Hematopoietic multipotent progenitor cell (in vitro differentiated cells): ENCODE measurements at places on chromosomes 7 and 10.
A peak's percentile ranks its signal among the peaks of the same experiment; 100 is the strongest.

GRCh38 chr10:123284022-123284421 lies 129.8 kb downstream of the BUB3 start:
- no peak for DNase-seq

- DNase-seq, result no peak
These were observed 327.2 kb upstream of the BMPER start for GRCh38 chr7:33578166-33578565.

- DNase-seq, result no peak
These were observed 46.5 kb upstream of the MSMB start for GRCh38 chr10:46092524-46093081.

- DNase-seq, result no peak
These were observed 630.6 kb upstream of the PHF14 start for GRCh38 chr7:10343108-10343507.

DNA sequence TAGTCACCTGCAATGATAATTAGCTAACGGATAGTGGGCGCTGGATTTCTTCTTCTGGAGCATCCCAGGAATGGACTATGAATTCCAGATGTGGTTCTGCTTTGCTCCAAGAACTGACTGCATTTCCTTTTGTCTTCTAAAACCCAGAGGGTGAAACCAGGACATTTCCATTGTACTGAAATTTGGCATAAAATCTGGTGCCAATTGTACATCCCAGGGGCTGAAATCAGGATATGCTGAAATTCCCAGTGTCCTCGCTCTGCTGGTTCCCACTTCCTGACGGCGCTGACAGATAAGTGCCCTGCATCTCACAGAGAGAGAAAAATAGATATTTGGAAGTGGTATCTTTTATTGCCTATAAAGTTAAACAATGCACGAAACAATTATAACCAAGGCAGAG lies 31.9 kb downstream of the RBM20 start:
- DNase-seq, result no peak

DNA sequence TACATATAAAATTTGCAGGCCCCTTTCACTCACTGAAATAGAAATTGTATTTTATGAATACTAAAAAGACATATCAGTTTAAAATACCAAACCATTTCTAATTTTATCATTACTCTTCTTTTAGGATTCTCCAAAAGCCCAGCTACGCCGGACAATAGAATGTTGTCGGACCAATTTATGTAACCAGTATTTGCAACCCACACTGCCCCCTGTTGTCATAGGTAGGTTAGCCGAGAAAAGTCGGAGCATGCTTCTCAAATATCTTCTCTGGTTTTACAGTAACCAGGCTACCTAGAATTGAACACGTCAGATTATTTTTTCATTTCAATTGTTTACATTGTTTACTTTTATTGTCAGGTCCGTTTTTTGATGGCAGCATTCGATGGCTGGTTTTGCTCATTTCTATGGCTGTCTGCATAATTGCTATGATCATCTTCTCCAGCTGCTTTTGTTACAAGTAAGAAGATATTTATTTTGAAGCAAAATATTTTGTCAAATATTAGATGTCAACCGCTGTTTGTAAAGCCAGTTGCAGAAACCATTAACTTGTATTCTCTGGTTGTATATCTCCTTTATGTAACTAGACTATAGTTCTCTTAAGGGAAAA lies 57.6 kb downstream of the MMRN2 start:
- peak; percentile 37 for DNase-seq

GRCh38 chr7:17183630-17184328 lies 114.7 kb upstream of the AHR start:
- no peak for DNase-seq

- DNase-seq, result no peak
These were observed 14.9 kb upstream of the MXI1 start for GRCh38 chr10:110192552-110192951.

DNA sequence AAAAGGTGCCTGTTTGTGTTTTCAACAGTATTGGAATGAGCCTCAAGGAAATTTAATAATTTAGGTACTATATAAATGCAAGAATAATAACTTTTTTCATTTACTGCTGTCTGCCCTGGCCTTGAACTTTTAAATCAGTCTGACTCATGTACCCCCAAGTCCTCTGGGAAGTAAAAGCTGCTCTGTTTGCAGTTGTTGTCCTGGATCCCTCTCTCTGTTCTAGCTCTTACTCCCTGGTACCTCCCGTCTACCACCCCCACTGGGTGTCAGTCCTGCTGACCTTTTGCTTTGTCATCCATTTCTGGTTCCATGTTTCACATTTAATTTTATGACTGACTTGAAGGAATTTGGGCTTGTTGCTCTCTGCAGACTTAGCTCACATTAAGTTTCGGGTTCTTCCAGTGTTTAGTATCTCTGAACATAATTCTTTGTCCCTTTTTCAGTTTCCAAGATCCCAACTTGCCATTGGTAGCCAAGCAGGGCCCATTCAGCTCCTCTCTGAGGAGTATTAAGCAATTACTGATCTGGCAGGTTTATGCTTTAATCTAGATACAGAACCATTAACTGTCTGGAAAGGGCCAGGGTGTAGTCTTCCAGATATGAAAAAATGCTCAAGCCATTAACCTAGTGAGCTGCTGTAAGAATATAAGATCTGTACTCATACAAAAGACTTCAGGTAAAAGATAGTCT lies 208.7 kb upstream of the FAM3C start:
- no peak for DNase-seq

- no peak for DNase-seq
These were observed 294.6 kb downstream of the PTEN start for GRCh38 chr10:88157981-88158465.

GRCh38 chr10:84314275-84314674 lies 14.1 kb upstream of the CCSER2 start:
- DNase-seq, result peak; percentile 37

DNA sequence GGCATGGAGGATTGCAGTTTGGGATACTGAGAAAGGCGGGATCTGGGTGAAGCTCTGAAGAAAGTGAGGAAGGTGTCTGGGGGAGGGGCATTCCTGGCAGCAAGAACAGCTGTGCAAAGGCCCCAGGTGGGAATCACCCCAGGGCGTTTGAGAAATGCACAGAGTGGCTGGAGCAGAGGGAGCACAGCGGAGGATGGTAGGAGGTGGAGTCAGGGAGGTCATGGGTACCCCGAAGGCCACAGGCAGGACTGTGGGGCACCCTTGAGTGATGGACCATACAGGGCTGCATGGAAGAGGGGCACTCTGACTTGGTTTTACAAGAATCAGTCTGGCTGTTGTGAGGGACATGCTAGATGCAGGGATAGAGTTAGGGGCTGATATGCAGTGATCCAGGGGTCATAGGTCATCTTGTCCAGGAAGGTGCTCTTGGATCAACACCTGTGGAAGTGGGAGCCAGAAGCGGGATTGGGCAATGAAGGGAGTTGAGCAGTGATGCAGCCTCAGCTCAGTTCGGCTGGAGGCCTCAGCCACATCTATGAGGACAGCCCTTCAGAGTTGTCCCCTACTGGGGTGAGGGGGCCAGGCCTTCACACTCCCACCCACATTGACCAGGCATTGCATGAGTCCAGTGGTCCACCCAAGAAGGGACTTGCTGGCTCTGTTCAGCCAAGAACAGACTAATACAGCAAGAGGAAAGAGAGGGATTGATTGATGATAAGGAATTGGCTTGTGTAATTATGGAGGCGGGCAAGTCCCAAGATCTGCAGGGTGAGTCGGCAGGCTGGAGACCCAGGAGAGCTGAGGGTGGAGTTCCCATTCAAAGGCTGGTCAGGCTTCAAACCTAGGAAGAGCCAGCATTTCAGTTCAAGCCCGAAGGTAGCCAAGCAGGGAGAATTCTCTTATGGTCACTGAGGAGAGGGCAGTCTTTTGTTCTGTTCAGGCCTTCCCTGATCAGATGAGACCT lies 48.7 kb downstream of the TSPAN15 start:
- DNase-seq, result no peak

GRCh38 chr10:35353395-35353794 lies 17.1 kb downstream of the CCNY start:
- DNase-seq, result no peak

DNA sequence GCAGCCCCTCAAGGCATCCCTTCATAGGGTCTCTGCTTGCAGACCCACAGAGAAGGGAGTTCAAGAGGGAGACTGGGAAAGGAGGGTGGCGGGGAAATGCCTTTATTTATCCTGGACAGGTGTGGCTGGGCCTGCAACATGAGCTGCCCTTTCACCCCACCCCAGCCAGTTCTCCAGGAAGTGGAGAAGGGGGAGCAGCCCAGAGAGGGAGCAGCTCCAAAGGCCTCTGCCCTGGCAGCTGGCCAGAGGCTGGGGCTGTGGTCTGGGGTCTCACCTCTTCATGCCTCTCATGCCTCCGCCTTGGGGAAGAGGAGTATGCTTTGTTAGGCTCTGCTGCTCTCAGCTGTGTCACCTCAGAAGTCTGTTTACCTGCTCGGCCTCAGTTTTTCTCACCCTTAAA lies 3.1 kb downstream of the LDB3 start:
- no peak for DNase-seq

GRCh38 chr7:148286150-148286549 lies 304.4 kb upstream of the C7orf33 start:
- DNase-seq, result no peak

- DNase-seq, result no peak
These were observed 461.4 kb upstream of the POT1 start for GRCh38 chr7:125390981-125391380.

DNA sequence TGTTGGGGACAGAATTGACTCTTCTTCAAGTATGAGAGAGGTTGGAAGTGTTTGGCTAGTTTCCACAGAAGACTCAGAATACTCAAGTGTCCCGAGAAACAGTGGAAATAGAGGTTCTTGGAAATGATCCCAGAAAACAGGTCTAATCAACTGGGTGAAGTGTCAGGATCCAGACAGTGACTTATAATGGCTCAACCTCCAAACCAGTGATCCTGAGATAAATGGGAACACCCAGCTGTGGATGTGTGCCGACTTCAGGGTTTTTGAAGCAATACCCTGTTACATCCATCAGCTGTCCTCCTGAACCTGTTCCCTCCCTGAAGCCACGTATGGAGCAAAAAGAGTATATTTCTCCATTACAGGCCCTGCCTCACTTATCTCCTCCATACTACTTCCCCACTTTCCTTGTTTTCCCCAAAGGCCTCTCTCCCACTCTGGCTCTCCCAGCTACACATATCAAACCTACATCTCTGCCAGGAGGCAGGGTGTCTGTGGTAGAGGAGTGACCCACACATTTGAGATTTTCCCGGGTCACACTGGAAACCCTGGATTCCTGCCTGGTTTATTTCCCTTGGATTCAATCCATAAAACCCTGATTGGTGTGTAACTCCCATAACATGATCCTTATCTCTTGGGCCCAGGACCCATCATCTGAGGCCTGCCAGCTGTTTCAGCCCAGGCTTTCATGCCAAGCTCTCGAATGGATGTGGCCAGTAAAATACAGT lies 17.6 kb upstream of the ELOVL3 start:
- DNase-seq, result no peak

GRCh38 chr10:116030576-116030975 lies 242.4 kb downstream of the GFRA1 start:
- no peak for DNase-seq

DNA sequence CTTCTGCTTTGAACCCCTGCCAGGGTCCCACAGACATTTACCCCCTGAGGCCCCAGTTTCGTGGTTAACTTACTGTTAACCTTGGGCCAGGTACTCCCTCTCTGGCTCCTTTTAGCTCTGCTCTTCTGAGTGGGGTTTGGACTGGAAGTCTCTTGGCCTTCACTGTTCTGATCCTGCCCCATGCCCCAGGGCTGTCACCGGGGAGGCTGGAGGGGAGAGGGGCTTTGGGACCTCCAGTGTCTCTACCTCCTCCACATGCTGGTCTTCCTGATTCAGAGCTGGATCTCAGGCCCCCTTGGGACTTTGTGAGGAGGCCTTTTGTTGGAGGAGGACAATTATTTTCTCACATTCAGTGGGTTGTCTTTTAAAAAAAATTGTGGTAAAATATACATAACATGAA lies 12.7 kb upstream of the PALD1 start:
- no peak for DNase-seq

DNA sequence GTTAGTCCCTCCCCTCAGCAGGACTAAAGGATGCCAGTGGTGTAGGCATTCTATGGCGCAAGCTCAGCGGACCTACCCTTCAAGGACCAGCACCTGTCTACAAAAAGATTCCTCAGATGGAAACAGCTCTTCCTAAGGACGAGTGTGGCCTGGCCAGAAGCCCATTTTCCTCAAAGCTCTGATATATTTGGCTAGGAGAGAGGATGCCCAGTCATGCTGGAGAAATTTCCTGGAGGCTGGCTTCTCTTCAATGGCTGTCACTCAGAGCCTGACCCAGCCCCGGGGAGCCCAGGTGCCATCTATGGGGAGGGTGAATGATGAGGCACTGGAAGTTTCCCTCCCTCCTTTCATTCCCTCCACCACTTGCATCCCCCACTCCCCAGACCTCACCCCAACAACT lies 111.5 kb downstream of the PLXNA4 start:
- no peak for DNase-seq

- no peak for DNase-seq
These were observed 2.9 kb upstream of the MTPN start for GRCh38 chr7:135980012-135980551.

DNA sequence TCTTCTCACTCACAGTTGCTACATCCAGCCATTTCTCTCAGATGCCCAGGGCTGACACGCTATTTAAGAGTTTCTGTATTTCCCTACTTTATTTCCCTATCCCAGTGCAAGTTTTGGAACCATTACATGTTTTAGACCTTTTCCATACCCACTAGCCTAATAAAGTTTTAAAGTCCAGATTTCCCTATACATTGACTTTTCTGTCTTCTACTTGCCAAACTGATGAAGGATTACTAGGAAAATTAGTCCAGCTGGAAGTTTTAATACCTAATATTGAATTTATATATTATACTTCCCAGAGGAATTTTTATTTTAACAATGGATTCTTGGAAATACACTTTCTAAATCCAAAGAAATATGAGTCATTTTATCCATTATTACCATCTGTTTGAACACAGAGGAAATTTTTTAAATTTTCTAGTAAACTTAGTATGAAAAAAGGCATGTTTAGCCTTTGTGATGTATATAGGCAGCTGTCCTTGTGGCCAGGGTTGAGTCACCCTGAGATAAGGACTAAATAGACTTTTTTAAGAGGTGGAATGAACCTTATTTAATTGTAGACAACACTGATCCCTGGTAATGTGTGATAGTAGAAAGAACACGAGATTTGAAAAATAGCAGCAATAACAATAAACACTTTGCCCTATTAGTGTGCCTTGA lies 205.0 kb downstream of the TFEC start:
- DNase-seq, result no peak

GRCh38 chr7:23712368-23713284 lies 2.6 kb downstream of the STK31 start:
- peak; percentile 73 for DNase-seq

- DNase-seq, result no peak
These were observed 167.4 kb upstream of the SVIL start for GRCh38 chr10:29802171-29802570.
